ENCODE measurements at places on chromosomes 4 and X.

DNA sequence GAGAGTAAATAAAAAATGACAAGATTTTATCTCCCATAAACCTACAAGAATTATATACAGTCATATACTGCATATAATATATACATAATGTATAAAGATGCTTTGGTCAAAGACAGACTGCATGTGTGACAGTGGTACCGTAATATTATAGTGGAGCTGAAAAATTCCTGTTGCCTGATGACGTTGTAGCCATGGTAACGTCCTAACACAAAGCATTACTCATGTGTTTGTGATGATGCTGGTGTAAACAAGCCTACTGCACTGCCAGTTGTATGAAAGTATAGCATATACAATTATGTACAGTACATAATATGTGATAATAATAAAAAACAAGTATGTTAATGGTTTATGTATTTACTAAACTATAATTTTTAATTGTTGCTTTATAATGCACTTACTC lies 245.2 kb upstream of the CENPE start:
- DNase-seq: no peak

- DNase-seq: no peak
Measured at GRCh38 chr4:26028793-26029567, 115.0 kb downstream of the SMIM20 start.

DNA sequence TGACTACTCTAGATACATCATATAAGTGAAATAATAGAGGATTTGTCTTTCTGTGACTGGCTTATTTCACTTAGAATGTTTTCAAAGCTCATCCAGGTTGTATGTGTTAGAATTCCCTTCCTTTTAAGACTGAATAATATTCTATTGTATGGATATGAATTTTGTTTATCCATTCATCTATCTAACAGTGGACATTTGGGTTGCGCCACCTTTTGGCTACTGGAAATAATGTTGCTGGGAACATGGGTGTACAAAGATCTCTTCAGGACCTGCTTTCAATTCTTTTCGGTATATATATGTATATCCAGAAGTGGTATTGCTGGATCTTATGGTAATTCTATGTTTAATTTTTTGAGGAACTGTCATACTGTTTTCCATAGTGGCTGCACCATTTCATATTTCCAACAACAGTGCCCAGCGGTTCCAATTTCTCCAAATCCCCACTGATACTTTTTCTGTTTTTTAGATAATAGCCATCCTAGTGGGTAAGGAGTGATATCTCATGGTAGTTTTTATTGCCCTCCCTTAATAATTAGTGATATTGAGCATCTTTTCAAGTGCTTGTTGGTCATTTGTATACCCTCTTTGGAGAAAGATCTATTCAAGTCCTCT lies 3.4 kb upstream of the SCD5 start:
- DNase-seq: peak; percentile 10

DNA sequence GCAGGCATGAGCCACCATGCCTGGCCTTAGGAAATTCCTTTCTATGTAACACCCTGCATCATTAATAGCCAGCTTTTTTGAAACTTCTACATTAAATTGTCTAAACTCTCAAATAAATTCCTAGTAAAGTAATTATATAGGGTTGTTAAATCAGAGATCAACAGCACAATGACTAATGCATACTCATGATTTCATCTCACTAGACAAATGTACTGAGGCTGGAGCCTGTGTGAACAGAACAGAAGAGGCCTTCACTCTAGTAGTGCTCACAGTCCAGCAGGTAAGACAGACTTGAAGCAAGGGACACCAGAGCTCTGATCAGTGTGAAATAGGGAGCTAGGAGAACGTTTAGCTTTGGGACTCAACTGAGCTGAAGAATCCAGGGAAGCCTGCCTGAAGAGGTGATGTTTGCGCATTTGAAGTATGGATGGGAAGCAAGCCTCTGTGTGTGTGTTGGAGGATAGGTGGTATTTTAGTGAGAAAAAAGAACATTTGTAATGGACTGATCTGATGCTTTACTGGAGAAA lies 3.9 kb downstream of the ZFP42 start:
- DNase-seq: no peak

DNA sequence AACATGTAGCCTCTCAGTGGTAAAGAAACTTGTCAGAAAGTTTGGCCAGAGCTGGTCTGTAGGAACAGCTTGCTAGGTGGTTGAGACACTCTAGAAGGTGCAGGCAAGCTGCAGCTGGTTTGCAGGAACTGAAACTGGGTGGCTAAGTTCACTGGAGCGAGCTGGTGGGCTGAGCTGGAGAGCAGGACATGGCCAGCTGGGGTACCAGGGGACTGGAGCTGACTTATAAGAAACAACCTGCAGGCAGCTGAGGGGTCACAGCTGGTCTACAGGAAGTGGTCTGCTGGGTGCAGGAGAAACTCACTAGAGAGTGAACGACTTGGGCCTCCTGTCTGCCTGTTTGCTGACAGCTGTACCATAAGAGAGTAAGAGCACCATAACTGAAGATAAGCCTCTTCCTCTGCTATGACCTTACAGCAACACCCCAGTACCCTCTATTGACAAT lies 157.1 kb upstream of the LNX1 start:
- DNase-seq: no peak

DNA sequence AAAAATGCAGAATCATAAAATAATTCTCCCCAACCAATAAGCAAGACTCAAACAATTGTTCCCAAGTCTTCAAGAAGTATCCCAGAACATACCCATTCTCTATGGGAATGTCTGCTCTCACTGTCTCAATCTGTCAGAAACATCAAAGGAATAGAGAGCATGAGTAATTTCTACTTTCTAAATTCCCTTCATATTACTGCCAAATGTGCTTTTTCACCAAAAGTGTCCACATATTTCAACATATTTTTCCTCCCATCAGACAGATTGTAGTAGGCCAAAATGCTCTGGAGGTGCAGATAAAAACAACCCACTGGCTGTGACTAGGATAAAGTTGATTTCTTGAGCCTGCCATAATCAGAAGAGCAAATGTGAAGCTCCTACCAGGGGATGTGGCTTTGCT lies 692.0 kb upstream of the FAM241A start:
- no peak for DNase-seq

Measured in NCI-H1694 (cell line).